ENCODE measurements at places on chromosomes 11 and 22.
A peak's percentile ranks its signal among the peaks of the same experiment; 100 is the strongest.

GRCh38 chr22:20606784-20607128 is 99.3 kb downstream of the MED15 start:
- no peak for DNase-seq

- DNase-seq = no peak
Observed at GRCh38 chr11:11463405-11463804, 110.4 kb upstream of the CSNK2A3 start.

DNA sequence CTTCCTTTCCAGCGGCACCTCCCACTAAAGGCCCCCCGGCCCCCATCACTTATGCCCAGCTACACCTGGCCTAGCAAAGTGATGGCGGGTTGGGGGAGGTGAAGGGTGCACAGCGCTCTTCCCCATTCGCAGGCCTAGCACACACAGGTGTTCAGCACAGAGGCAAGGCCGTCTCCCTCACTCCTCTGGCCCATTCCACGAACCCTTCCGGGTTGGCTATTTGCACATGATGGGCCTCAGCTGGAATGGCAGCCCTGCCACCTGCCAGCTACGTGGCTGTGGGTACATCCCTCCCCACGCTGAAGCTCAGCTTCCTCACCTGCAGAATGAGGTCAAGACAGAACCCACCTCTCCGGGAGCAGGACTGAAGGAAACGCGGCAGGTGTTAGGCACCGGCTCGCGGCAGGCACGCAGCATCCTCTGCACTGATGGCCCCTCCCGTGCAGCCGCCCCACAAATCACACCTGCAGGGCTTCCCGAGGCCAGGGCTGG is 4.8 kb downstream of the KIAA0930 start:
- DNase-seq = no peak

DNA sequence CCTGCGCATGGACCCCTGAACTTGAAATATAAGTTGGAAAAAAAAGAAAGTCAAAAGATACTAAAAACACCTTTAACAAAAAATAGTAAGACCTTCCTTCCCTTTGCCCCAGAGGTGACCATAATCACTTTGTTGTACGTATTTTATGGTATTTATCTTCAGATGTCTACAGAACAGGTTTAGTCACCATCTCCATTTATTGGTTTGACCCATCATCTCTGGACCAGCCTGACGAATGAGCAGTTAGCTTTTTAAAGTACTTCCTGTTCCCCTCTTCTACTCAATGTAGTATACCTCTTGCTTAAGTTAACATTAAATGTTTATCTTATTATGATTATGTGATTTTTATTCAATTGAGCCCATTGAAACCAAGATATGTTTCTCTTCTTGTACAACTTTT is 64.7 kb upstream of the CREB3L1 start:
- DNase-seq = no peak

DNA sequence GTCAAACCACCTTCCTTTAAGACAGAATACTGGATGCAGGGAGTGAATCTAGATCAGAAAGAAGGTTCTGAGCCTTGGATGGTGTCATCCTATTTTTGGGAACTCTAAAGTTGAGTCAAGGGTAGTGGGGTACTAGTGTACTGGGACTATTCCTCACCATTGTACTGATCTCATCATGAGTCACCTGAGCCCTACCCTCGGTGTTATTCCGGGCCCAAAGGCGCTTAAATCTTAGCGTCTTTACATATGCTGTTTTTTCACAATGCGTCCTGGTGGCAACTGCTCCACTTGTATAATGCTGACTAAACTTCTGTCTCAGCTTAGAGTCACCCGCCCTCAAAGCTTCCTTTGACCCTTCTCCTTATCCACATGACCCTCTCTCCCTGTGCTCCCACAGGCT is 25.3 kb upstream of the PATE1 start:
- no peak for DNase-seq

DNA sequence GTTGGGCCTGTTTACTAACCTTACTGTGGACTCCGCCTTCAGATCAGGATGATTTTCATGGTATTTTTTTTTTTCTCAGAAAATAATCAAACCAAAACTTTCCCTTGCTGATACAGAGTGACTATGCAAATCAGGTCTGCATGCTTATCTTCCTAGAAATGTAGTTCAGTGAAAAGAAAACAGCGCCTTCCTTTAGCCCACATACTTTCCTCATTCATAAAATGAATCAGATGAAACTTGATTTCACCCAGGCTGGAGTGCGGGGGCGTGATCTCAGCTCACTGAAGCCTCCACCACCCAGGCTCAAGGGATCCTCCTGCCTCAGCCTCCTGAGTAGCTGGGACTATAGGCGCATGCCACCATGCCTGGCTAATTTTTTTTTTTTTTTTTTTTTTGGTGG is 26.0 kb downstream of the ZNRF3 start:
- DNase-seq = no peak

- no peak for DNase-seq
Observed at GRCh38 chr22:21079493-21079892, 33.7 kb downstream of the LRRC74B start.

DNA sequence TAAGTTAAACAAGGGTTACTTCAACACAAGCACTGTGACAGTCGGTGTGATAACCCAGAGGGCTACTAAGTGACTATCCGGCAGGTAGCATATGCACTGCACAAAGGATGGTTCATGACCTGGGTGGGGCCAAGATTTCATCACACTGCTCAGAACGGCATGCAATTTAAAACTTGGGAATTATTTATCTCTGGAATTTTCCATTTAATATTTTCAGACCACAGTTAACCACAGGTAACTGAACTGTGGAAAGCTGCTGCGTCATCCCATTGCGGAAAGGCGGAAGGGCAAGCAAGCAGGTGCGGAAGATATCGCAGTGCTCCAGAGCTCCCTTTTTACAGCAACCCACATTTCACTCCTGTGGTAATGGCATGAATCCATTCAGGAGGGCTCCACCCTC is 540.8 kb downstream of the INSC start:
- peak; percentile 29 for DNase-seq

GRCh38 chr11:116042146-116042545 is 537.9 kb upstream of the CADM1 start:
- no peak for DNase-seq

- no peak for DNase-seq
Observed at GRCh38 chr11:70063121-70063520, 15.0 kb upstream of the ANO1 start.

DNA sequence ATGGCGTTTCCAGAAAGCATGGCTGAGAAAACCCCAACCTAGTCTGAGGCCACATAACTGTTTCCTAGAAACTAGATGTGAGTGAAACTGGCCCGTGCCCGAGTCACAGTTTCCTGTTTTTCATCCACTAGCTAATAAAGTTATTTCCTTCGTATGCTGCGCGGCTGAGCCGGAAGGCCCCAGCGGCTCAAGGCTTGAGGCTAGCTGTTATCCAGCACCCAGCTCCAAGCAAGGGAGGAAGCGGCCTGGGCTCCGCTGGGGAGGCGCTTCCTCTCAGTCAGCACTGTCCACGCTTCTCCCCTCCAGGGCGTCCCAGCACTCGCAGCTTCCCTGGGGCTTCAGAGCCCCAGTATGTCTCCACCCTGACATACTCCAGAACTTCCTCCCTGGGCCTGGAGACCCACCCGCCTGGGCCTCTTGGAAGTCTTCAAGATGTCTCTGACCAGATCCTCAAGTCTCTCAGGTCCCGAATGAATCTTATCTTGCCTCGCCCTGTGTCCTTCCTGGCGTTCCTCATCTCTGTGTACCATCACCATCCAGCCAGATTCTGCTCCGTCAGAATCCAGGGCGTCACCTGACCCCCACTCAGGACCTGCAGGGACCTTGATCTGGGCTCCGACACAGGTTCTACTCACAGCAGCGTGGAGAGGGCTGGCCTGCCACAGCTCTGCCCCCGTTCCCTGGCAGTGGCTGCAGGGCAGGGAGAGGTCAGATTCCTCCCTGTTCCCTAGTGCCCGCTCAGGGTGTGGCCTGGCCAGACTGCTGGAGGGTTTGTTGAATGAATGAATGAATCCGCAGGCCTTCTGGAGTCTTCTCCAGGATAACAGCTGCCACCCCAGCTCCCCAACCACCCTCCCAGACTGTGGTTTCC is 81.9 kb downstream of the LRRC32 start:
- no peak for DNase-seq

GRCh38 chr22:48402591-48403031 is 1425.1 kb downstream of the BRD1 start:
- no peak for DNase-seq

DNA sequence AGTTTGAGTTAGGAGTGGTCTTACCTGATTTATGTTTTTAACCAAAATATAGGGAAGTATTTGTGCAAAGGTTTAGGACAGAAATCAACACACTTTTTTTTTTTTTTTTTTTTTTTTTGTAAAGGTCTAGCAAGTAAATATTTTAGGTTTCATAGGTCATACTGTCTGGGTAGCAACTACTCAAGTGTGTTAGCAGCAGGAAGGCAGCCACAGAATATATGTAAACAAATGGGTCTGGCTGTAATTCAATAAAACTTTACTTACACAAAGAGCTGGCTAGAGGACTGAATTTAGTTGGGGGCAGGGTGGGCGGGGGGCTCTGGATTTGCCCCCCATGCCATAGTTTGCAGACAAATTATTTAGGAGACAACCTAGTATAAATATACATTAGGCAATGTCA is 510.4 kb downstream of the NELL1 start:
- DNase-seq = no peak

DNA sequence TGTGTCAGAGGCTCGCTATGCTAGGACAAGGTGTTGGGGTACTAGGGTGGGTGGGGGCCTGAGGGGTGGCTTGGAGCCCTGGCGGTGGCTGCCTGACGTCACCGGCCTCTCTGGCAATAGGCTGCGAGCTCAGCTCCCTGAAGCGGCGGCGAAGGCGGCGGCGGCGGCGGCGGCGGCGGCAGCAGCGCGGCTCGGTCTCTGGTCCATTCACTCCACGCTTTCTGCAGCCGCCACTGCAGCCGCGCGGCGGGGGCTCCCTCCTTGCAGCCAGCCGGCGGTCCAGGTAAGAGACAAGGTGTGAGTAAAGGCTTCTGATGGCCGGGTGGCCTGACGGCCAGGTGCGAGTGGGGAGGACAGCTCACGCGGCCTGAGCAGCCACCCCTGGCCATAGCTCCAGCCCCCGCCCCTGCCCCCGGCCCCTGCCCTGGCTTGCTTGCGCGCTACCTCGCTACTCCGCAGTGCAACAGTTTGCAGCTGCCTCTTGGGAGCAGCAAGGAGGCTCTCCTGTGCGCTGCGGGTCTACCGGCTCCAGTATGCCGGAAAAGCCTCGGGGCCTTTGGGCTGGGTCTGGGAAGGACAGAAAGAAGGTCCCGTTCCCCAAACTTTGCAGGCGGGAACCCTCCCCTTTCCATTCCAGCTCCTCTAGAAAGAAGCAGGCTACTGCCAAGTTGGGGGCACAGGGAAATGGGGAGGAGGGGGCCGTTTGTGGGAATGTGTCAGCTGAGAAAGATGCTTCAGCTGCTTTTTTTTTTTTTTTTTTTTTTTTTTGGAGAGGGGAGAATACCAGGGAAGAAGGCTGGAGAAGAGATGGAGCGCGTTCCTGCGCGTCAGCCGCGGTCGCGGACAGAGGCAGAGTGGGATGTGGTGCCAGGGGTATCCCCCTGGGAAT is at the start of gene C11orf87:
TSS of gene C11orf87 (plus strand) at position 210 of the 889 bp plus-strand sequence. CDS start 1,444 bp downstream, outside the sequence.
- no peak for DNase-seq

DNA sequence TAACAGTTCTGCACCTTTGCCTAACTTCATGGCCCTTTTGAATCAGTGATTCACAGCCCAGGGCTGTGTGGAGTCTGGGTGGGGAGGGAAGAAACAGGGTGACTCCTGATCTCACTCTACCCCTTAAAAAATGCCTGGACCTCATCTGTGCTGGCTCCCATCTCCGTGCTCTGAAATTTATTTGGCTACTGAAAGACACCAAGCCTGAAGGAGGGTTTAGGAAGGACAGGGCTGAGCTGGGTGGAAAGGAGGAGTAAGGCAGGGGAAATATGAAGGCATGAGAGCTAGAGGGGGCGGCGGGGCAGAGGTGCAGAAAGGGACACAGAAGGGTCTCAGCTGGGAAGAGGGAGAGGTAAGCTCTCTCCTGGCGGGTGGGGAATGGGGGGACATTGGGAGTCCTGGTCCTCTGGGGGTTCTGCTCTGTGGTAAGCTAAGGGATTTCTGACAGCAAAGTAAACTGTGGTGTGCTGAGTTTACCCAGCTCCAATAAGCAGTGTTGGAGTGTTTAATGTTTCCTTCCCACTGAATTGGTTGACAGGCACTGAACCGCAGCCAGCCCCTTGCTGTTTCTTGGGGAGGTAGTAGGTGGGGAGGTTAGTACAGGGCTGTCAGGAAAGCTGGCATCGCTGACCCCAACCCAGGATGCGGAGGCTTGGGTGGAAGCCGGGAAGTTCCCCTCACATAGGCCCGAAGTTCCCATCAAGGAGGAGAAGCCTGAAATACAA is 71.1 kb downstream of the RPUSD4 start:
- no peak for DNase-seq

GRCh38 chr11:64241241-64241490 is 271 bp downstream of the FKBP2 start:
- peak; percentile 99 for DNase-seq

DNA sequence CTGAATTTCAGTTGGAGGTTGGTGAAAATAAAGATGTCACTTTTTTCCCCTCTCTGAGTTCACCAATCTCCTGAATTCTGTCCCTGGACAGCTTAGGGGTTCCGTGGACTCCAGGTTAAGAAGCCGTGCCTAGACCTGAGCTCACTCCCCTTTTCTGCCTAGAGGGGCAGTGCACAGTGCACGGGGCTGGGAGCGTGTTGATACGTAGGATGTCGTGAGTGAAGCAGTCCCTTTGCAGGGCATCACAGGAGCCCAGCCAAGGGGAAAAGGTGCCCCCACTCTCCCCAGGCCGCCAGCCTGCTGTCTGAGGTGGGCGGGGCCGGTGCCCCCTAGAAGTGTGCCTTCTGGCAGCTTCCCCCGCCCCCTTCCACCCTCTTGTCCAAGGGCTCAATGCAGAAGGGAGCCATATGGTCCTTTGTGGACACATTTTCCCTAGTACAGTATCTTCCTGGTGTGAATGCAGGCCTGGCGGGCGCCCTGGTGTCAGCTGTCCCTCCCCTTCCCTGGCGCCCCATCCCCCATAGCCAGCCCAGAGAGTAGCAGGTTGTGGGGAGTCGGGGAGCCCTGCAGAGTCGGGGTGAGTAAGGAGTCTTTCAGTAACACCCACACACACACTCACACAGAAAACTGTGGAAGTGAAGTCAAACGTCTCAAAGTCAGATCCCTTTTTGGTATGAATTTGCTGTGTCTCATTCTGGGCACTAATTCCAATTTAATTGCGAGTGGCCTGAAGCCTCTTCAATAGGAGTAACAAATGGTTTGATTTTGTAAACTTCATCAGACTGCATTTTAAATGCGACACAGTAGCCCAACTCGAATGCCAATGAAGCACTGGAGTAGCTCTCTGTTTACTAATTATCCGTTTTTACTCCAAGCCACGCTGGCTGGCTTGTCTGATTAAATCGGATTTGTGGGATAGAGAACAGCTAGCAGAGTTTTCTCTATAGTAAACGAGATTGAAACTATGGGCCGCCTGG is 67.5 kb upstream of the NNMT start:
- DNase-seq = no peak

GRCh38 chr22:23264610-23265367 is 84.5 kb downstream of the BCR start:
- DNase-seq = peak; percentile 83

- DNase-seq = no peak
Observed at GRCh38 chr11:44963136-44963535, 12.5 kb upstream of the TP53I11 start.

- no peak for DNase-seq
Observed at GRCh38 chr11:130554241-130555055, 106.0 kb downstream of the ADAMTS15 start.
